ENCODE measurements at places on chromosomes 2 and 18. TPM values are rescaled to one million over a fixed set of nuclear protein-coding genes. Genes with fewer than 3 reads are reported as not detected.

DNA sequence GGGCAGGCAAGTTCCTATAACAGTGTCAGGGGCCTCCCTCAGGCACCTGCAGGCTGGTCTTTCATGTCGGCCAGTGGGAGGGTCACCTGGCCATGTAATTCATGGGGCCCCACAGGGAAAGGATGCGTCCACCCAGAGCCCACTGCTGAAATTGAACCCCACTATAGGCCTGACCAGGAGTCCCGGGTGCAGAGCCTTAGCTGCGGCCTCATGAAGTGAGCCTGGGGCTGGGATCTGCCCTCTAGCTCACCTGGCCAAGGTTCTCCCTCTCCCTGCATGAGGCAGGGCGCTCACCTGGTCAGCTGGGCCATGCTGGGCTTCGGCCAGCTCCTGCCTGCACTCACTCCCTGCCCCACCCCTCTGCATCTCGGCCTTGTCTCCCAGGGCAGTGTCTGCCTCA, 41.1 kb downstream of the C1QL2 start:
- no peak overlapping the region for H3K4me3 ChIP-seq
- no peaks in the 10 kb centered on the region for H3K36me3 ChIP-seq
- DNase-seq = no peak
- no peak overlapping the region for H3K27ac ChIP-seq

DNA sequence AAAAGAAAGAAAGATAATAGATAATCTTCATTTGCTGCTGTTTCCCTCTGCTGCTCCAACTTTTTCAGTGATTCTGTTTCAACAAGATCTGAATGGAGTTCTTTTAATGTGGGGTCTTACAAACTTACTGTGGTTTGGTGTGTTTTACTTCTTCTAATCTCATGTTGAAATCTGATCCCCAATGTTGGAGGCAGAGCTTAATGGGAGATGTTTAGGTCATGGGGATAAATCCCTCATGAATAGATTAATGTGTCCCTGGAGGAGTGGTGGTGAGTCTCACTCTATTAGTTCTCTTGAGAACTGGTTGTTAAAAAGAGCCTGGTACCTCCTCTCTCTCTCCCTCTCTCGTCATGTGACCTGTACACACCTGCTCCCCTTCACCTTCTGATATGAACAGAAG, 442.4 kb downstream of the EPHA4 start:
- H3K36me3 ChIP-seq = no peaks in the 10 kb centered on the region
- H3K4me3 ChIP-seq = no peak overlapping the region
- no peak for DNase-seq
- H3K4me1 ChIP-seq = peaks cover 31% of the 10 kb centered on the region
- H3K27me3 ChIP-seq = no peaks in the 10 kb centered on the region

GRCh38 chr2:70906439-70907005, 29.2 kb upstream of the ATP6V1B1 start:
- no peak overlapping the region for H3K4me3 ChIP-seq
- H3K4me1 ChIP-seq = no peaks in the 10 kb centered on the region
- no peak for DNase-seq

DNA sequence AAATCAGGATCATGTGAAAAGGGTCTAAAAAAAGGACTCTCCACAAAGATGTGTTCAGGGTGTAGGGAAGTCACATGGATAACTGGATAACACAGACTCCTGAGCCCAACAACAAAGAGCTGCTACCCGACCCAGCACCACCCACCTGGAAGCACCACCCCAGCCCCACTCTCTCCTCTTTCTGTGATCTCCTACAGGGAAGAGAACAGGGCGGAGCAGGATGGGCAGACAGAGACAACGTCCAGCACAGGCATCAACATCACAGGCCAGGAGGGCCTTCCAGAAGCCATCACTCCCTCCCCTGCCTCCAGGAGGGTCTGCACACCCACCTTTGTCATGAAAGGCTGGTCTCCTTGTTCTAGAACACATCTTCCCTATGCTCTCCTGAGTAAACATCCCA, 1.3 kb upstream of the CIB4 start:
- H3K4me1 ChIP-seq = no peaks in the 10 kb centered on the region
- H3K27ac ChIP-seq = no peak overlapping the region
- peaks cover 2% of the 10 kb centered on the region for H3K27me3 ChIP-seq
- no peak overlapping the region for H3K4me3 ChIP-seq
- DNase-seq = no peak

GRCh38 chr2:12755384-12755783, 38.6 kb downstream of the TRIB2 start:
- no peak overlapping the region for H3K27ac ChIP-seq
- H3K36me3 ChIP-seq = no peaks in the 10 kb centered on the region
- H3K27me3 ChIP-seq = no peaks in the 10 kb centered on the region
- H3K4me3 ChIP-seq = no peak overlapping the region
- no peak for DNase-seq
- H3K4me1 ChIP-seq = no peaks in the 10 kb centered on the region

DNA sequence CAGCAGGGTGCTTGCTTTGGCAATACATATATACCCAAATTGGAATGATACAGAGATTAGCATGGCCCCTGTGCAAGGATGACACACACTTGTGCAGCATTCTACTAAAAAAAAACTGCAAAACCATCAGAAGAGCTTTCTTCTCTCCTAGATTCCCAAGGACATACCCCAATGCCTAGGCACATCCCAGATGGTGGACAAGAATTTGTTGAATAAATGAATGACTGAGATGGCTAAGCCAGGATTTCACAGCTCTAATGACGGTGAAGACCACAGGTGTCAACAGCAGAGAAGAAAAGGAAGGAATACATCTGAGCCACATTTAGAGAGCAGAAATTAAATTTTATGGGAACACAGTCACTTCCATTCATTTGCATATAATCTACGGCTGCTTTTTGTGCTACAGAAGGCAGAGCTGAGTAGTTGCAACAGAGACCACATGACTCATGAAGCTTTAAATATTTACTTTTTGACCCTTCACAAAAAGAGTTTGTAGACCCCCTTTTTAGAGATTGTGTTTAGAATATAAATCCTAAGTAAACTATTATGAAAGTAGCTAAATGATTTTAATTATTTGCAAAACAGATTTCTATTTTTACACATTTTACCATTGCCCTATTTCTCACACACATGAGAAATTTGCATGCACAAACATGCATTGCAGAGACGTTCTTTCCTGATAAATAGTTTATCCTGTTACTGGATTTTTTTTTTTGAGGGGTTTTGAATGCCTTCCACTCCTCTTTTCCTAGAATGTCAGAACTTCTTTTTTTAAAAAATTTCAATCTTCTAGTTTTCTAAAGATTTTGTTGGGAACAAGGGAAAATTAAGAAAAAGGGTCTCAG, 119.0 kb downstream of the PMAIP1 start:
- no peak for DNase-seq
- no peaks in the 10 kb centered on the region for H3K27me3 ChIP-seq
- no peak overlapping the region for H3K27ac ChIP-seq
- no peaks in the 10 kb centered on the region for H3K36me3 ChIP-seq
- H3K4me1 ChIP-seq = no peaks in the 10 kb centered on the region
- no peak overlapping the region for H3K4me3 ChIP-seq

DNA sequence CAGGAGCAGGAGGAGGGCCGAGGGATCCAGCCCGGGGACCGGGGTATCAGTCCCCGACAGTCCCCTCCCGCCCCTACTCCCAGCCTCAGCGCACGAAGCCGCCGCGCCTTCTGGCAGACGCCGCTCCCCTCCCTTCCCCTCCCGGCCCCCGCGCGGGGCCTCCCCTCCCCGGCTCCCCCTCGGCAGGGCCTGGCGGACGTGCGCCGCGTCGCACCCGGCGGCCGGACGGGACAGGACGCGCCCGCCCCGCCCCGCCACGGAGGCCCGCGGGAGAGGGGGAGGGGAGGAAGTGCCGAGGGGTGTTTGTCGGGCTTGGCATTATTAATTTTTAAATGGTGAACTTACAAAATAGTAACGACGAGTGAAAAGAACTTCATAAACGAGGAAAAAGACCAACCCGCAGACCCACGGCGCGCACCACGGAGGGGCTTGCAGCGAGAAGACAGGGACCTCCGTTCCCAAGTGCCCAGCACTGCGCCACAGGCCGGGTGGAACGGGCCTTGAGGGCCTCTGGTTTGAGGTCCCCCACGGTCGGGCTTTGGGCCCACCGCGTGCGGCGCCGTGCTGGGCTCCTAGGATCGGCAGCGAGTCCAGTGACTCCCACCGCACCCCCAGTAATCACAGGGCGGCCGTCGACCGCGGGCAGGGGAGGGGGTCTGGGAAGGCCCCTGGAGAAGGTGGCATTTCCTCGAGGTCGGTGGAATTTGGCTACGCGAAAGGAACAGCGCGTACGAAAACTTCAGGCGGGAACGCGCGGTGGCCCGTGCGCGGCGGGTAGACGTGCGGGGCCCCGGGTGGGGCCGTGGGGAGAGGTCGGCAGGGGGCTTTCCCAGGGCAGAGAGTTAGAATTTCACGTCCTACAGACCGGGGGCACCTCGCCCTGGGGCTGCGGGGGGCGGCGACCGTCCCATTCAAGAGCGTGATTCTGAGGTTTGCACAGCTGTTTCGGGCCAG, 954 bp upstream of the CTDSP1 start:
- H3K4me3 ChIP-seq = peak overlapping the region; percentile 84
- H3K4me1 ChIP-seq = peaks cover 31% of the 10 kb centered on the region
- peak overlapping the region; percentile 96 for H3K27ac ChIP-seq
- no peaks in the 10 kb centered on the region for H3K27me3 ChIP-seq

DNA sequence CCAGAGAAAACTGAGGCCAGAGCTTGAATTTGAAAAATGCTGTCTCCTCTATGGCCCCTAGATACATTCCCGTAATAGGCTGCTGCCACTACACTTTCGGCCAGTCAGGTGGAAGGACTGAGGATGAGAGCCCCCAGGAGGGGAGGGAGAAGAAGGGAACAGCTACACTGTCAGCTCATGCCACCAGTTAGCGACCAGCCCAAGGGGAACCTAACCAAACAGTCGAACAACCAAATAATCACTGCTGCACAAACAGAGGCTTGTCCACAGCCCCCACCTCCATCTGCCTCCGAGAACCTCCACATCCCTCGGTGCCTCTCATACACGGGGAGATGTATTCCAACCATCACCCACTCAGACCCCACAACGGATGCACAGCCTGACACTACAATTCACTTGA, 7.3 kb downstream of the ZNF516 start:
- H3K36me3 ChIP-seq = no peaks in the 10 kb centered on the region
- no peak for DNase-seq
- H3K27me3 ChIP-seq = no peaks in the 10 kb centered on the region
- peak overlapping the region; percentile 15 for H3K27ac ChIP-seq
- H3K4me3 ChIP-seq = no peak overlapping the region
- peaks cover 30% of the 10 kb centered on the region for H3K4me1 ChIP-seq

DNA sequence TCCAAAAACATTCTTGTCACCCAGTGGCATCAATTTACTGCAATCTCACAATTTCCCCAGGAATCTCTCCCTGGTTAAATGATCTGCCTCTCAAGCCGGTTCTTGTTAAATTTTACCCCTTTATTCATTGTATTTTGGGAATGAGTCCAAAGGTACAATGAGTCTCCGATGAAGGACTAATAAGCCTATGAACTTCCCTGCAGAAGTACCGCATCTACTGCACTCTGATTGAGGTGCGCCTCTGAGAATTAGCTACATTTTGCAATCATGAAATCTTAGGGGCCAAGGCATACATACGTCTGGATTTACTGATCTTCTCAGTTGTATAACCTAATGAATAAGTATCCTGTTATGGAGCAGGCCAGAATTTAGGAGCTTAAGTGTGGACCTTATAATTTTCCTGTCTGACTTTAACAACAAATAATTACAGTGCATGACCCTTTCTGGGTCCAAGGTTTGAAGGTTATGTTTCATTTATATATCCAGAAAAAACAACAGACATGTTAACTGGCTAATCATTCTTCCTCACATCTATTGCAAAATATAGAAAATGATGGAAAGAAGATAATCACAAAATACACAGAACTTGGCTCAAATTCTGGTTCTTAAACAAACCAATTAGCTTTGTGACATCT, 261.8 kb upstream of the NRXN1 start:
- H3K36me3 ChIP-seq = no peaks in the 10 kb centered on the region
- no peaks in the 10 kb centered on the region for H3K27me3 ChIP-seq
- no peak overlapping the region for H3K27ac ChIP-seq
- no peak for DNase-seq
- no peaks in the 10 kb centered on the region for H3K4me1 ChIP-seq

GRCh38 chr2:39335930-39336329, 92.2 kb upstream of the CDKL4 start:
- no peaks in the 10 kb centered on the region for H3K27me3 ChIP-seq
- no peak for DNase-seq
- H3K27ac ChIP-seq = no peak overlapping the region
- H3K4me1 ChIP-seq = no peaks in the 10 kb centered on the region

GRCh38 chr2:24818721-24819167, 25.5 kb downstream of the CENPO start:
- H3K4me3 ChIP-seq = no peak overlapping the region
- no peak for DNase-seq
- no peaks in the 10 kb centered on the region for H3K27me3 ChIP-seq
- peaks cover 44% of the 10 kb centered on the region for H3K36me3 ChIP-seq
- no peak overlapping the region for H3K27ac ChIP-seq
- no peaks in the 10 kb centered on the region for H3K4me1 ChIP-seq

DNA sequence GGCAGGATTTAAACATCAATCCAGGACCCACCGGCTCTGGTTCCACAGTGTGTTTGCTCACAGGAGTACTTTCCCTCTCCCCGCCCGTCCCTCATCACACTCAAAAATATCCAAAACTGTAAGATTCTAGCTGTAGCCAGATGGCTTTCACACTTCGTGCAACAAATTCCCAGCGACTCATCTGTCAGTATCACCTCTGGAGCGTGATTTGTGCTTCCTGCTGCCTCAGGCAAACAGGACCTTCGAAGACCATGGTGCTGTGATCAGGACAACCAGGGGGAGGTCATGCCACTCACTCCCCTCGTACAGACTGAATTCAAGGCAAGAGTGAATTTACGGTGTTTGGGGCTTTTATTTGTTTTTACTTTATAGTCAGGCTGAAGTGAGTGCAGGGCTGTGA, 154.5 kb upstream of the PID1 start:
- no peaks in the 10 kb centered on the region for H3K36me3 ChIP-seq
- H3K27me3 ChIP-seq = no peaks in the 10 kb centered on the region
- no peaks in the 10 kb centered on the region for H3K4me1 ChIP-seq
- no peak for DNase-seq

- peaks cover 20% of the 10 kb centered on the region for H3K4me1 ChIP-seq
- H3K4me3 ChIP-seq = peak overlapping the region; percentile 17
- no peak for DNase-seq
Observed at GRCh38 chr2:195649629-195650190, 7.3 kb upstream of the SLC39A10 start.

GRCh38 chr2:441258-442022, 153.5 kb upstream of the ALKAL2 start:
- H3K4me1 ChIP-seq = no peaks in the 10 kb centered on the region
- no peaks in the 10 kb centered on the region for H3K36me3 ChIP-seq
- no peak overlapping the region for H3K4me3 ChIP-seq
- no peaks in the 10 kb centered on the region for H3K27me3 ChIP-seq
- H3K27ac ChIP-seq = no peak overlapping the region

- H3K4me3 ChIP-seq = no peak overlapping the region
- H3K4me1 ChIP-seq = no peaks in the 10 kb centered on the region
- H3K36me3 ChIP-seq = no peaks in the 10 kb centered on the region
- DNase-seq = no peak
- no peaks in the 10 kb centered on the region for H3K27me3 ChIP-seq
Observed at GRCh38 chr18:43442571-43442970, 165.3 kb upstream of the SYT4 start.

Gene TTN
- 4.0 TPM for polyA plus RNA-seq

Gene RGPD4
- polyA plus RNA-seq = not detected

Gene CHRND
- not detected for polyA plus RNA-seq

Gene SNORC
- polyA plus RNA-seq = not detected

Gene AQP12A
- polyA plus RNA-seq = not detected

Gene NAT8
- polyA plus RNA-seq = not detected

Gene DYNAP
- not detected for polyA plus RNA-seq

Gene SLC9A4
- not detected for polyA plus RNA-seq

Gene ZBTB7C
- not detected for polyA plus RNA-seq

All from GM12878 (cell line).